Cardiac muscle cell (in vitro differentiated cells and primary cell): ENCODE measurements at places on chromosomes 1 and 21.
A peak's percentile ranks its signal among the peaks of the same experiment; 100 is the strongest.

DNA sequence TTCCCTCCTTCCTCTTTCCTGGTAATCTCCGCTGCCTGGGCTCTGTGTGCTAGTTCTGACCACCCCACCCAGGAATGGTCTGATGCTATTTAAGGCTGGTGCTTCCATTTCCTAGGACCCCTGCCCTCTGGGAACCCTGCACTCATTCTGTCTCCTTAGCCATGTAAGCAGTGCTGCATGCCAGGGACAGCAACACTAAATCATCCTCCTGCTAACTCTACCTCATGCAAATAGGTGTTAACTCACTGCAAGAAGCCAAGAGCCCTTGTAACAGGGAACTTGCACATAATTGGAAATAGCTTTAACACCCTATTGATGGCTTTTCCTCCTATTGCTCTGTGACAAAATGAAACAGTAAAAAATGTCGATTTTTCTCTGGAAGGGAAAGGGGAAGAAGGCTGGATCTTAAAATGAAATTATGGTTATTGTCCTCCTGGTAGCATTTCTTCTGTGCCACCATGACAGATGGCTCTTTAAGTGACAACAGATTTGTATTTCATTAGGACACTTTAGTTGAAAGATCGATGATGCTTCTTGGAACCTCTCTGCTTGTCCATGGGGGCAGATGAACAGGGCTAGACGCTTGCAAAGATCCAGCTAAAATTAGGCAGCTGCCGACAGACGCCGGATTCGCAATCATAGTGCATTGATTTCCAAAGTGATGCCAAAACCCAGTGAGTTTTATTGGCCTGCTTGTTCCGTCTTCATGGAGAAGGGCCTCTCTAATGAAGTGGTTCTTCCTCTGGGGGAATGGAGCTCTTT, 551.7 kb downstream of the MATN1 start:
- no peak for DNase-seq

- no peak for DNase-seq
Measured at GRCh38 chr1:232856541-232856940, 51.3 kb downstream of the MAP10 start.

- DNase-seq = no peak
Measured at GRCh38 chr1:178870944-178871343, at the start of gene ANGPTL1. Gene ANGPTL1, minus strand, starts transcription at chr1:178871077. Its CDS starts 5,301 bp downstream, at chr1:178865776.

GRCh38 chr1:212591922-212592321, 16.6 kb upstream of the ATF3 start:
- no peak for DNase-seq

GRCh38 chr21:45534636-45535331, 7.5 kb downstream of the SLC19A1 start:
- DNase-seq = peak; percentile 90

DNA sequence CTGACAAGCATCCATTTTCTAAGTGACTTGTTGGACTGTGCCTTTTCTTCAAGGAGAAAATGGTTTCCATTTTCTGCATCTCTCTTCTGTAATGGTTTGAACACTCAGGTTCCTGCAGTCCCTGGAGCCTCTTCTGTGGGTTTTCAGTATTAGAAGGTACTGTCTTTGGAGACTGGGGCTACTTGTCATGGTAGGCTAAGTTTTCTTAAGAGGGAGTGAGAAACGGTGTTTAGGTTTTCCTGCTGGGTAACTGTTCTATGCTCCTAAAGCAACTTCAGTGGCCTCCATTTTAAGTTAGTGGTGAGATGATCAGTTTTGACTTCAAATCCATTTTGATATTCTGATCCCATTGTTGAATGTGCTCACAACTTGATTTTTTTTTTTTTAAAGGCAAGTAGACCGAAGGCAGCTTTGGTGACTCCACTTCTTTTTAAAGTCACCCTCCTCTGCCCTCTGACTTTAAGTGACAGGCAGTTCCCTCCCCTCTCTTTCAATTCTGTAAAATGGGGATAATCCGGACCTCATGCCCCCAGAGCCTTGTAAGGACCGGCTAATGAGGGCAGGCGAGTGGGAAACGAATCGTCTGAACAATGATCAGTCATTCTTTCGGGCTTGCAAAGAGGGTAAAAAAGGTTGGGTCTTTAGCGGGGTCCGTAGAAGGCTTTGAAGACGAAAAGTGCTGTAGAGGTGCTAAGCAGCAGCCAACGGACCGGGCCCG, 1.0 kb upstream of the ARID1A start:
- DNase-seq = no peak

DNA sequence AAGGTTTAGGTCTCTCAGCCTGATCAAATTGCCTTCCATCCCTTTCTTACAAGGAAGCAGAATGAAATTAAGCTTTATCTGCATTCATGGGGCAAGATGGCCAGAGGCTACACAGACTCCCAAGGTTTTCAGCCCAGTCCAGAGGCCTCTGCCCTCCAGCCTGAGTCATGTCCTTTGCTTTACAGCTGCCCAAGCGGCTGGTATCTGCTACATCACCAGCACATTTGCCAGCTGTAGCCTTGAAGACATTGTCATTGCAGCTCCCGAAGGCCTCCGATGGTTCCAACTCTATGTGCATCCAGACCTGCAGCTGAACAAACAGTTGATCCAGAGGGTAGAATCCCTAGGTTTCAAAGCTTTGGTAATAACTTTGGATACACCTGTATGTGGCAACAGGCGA, 16.0 kb downstream of the HAO2 start:
- DNase-seq = no peak

DNA sequence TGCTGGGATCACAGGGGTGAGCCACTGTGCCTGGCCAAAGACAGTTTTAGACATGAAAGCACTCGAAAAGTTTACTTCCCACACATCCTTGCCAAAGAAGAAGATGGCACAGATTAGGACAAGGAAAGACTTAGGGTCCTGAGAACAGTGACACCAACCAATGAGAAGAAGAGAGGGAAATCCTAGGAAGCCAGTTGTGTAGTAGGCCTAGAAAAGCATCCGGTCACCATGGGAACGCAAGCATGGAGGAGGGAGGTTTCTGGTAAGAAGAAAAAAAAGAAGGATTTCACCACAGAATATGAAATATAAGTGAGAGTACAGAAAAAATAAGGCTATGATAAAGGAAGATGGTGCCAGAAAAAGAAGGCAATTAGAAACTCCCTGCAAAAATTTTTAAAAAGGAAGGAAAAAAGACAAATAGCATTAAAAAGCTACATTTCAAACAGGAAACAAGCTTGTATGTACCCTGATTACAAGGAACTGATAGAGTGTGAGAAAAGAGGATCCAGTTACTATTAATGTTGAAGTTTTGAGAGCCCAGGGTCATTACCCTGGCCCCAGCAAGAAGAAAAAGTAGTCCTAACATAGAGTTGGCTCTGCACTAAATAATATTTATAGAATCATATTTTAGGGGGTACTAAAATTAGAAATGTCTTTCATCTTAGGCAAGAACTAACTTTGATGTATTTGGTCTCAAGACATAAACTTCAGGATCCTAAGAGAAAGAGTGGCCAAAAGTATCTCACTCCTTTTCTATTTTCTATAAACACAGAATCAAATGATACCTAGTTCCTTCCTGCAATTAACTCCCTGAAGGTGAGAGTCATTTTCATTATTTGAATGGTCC, 16.1 kb downstream of the DIPK1A start:
- no peak for DNase-seq

GRCh38 chr1:228891272-228892034, 156.2 kb downstream of the RHOU start:
- no peak for DNase-seq

DNA sequence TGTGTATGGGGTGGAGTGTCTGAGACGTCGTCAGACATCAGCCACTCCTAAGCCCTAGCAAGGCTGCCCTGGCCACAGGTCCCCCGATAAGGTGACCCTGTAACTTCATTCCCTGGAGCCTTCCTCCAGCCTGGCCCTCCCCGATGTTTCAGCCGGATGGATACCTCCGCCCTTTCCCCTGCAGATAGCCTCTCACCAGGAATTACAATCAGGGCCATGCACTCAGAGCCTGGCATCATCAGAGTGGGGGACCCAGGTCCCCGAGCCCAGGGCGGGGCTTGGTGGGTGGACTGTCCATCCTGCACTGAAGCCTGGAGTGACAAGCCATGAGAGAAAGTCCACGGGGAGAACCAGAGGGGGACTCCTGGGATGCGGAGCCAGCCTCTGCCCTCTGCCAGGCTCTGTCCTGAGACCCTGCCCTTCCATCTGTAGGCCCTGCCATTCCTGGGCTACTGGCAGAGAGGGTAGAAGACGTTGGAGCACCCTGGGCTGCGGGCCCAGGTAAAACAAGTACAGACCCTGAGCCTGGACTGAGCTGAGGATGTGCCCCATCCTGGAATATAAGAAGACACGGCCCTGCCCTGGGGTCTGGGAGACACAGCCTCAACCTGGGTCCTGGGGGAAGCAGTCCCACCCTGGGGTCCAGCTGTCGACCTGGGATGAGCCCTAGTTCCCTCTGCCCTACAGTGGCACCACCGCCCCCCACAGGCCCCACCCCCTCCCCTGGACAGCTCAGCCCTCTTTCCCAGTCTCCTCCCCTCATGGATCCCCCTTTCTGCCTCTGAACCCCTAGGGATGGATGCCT, 16.8 kb upstream of the ARF1 start:
- DNase-seq = no peak

GRCh38 chr21:44477712-44478111, 22.4 kb downstream of the LRRC3 start:
- no peak for DNase-seq

DNA sequence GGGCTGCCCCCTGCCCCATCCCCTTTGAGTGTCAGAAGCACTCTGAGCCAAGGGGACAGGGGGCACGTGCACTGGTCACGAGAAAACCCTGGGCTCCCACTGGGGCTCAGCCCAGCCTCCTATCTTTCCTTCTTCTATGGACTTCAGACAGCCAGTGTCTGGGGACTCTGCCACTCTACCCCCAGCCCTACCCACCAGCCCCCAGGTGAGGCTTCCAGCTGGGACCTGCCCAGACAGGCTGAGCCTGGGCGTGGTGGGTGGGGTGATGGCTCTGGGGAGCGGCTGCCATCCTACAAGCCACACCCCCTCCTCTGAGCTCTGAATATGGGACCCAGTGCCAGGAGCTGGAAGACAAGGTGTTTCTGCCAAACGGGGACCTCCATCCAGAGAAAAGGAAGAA, 8.0 kb upstream of the SFN start:
- DNase-seq = no peak

GRCh38 chr1:233386336-233386735, 58.8 kb downstream of the MAP3K21 start:
- DNase-seq = no peak

- DNase-seq = peak; percentile 81
Measured at GRCh38 chr1:45205011-45205909, 1.1 kb downstream of the ZSWIM5 start.

DNA sequence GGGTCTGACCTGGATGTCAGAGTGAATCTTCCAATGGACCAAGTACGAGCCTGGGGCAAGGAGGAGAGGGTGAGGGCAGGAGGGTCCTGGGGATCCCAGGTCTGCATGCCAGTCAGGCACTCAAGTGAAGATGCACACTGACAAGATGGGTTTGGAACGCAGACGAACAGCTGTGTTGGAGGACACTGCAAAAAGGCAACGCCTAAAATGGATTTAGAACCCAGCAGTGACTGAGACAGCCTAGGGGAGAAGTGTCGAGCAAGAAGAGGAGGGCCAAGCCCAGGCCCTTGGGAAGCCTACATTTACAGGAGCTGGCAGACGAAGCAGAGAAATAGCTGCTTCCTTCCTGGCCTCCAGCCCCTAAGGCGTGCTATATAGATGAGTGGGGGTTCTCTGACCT, 25.8 kb downstream of the NOL9 start:
- DNase-seq = no peak

DNA sequence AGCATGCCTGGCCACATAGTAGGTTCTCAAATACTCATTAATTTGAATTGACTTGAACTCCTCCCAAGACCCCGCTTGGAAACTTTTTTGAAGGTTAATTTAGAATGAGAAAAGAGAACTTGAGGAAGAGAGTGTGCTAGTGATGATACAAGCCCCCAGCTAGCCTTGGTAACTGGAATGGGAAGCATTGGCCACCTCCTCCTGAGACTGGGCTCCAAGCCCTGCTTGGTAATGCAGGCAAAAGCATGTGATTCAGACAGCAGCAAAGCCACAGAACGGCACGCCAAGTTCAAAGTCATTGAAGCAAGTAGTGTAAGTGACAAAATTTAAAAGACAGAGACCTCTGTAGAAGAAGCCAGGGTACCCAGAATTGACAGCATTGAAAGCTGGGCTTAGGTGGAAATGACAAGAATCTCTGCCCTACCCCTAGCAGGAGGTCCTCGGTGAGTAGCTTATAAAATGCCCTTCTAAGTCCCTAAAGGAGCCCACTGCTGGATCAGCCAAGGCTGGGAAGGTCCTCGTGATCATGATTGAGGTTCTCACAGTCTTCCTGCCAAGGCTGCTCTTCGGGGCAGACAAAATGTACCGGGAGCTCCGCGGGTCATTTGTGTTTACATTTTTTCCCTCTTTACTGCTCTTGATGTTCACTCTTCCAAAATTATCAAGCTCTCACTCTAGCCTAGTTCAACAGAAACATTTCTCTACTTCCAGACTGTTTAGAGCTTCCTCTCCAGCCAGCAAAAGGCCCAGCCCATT, 99.4 kb downstream of the TSEN15 start:
- peak; percentile 41 for DNase-seq

DNA sequence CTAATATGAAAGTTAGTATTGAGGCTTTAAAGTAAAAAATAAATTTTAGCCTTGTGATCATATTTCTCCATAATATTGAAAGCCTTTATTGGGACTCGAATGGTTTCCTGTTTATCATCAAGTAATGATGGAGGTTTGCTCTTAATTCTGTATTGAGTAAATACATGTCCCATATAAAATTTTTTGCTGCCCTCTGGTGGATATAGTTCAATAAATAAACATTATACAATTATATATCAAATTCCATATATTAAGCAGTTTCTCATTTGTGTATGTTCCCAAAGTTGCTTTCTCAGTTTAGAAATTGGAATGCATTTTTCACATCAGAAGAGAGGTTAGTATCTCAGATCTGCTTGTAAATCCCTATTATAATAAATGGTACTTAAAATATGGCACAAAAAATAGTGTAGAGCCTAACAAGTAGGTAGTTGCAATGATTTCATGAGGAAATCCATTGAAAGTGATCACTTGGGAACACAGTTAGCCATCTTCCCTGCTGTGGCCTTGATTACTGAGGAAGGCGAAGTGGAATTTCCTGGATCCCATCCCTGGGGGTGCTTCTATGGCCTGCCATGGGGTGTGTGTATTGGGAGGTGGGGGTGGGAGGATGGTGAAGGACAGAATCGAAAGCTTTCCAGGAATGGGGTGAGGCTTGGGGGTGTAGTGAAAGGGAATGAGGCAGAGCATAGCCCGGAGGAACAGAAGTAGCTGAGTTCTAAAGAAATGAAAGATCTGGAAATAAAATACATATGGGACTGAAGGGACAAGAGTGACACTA, 84.1 kb upstream of the C21orf91 start:
- DNase-seq = peak; percentile 17

- DNase-seq = no peak
Measured at GRCh38 chr1:90558126-90558525, 159.0 kb downstream of the BARHL2 start.

GRCh38 chr1:36100376-36100775, 11.7 kb downstream of the ADPRS start:
- no peak for DNase-seq
